Activated T-helper 1 cell treated with anti-CD3 and anti-CD28 coated beads, Interleukin-2, amount 50 U/mL, for 16 hours (primary cell): ENCODE measurements at places on chromosomes 5 and 9.

- no peak for DNase-seq
Measured at GRCh38 chr9:660227-660626, 181.3 kb upstream of the DMRT1 start.

GRCh38 chr5:143025971-143026370 lies 255.8 kb downstream of the ARHGAP26 start:
- DNase-seq, result no peak

- DNase-seq, result no peak
Measured at GRCh38 chr9:34463098-34463900, 4.7 kb downstream of the DNAI1 start.

GRCh38 chr5:172089298-172090117 lies 83.1 kb upstream of the FBXW11 start:
- DNase-seq, result no peak

DNA sequence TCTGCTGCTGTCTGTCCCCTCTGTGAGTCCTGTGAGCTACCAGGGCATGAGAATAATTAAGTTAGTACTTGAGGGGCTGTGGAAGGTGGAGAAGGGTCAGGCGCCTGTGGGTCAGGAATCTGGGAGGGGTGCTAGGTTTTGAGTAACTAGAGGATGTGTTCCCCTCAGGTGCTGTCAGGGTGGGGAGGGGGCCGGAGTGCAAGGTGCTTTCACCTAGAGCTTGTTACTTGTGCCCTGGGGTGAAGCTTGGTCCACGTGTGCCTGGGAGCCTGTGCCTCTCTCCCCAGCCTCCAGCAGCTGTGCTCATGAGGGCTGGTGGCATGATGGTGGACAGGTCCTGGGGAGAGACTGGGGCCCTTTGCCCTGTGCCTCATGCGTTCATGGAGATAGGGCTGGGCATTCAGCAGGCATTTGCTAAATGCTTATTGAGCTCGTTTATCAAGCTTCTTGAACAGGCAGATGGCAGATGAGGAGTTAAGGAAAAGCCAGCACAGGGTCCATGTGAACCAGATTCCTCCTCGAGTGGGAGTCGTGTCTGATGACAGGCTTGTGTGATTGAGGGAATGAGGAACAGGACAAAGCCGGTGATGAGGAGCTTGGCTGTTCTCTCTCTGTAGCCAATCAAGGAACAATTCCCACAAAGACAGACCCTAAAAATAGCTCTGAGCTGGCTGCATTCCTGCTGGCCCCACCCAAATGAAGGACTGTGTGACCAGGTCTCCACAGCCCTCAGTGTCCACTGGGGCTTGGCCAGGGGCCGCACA lies 40.9 kb downstream of the CACNA1B start:
- no peak for DNase-seq

DNA sequence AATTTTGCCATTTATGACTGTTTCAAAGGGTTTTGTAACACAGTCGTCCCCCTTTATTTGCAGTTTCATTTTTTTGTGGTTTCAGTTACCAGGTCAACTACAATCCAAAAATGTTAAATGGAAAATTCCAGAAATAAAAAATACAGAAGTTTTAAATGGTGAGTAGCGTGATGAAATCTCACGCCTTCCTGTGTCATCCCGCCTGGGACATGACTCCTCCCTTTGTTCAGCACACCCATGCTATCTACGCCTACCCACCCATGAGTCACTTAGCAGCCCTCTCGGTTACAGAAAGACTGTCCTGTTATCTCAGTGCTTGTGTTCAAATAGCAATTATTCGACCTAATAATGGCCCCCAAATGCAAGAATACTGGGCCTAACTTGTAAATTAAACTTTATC lies 765.3 kb upstream of the ADAMTS16 start:
- DNase-seq, result no peak
